ENCODE measurements at places on chromosomes 2 and 18.

GRCh38 chr2:42009657-42010580 lies 37.9 kb upstream of the PKDCC start:
- DNase-seq: peak; percentile 19

GRCh38 chr18:79402977-79403722 lies 7.4 kb downstream of the NFATC1 start:
- DNase-seq: no peak

DNA sequence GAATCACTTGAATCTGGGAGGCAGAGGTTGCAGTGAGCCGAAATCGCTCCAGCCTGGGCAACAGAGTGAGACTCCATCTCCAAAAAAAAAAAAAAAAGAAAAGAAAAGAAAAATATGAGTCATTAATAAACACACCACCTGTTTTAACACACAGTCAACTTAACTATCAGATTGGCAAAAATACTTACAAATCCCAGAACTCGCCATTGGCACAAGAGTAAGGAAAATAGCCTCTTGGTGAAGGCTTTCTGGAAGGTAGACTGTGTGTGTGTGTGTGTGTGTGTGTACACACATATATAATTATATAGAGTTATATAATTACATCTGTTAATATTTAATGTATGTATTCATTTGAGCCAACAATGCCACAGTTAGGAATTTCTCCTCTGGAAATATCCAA lies 63.7 kb upstream of the UXS1 start:
- no peak for DNase-seq

DNA sequence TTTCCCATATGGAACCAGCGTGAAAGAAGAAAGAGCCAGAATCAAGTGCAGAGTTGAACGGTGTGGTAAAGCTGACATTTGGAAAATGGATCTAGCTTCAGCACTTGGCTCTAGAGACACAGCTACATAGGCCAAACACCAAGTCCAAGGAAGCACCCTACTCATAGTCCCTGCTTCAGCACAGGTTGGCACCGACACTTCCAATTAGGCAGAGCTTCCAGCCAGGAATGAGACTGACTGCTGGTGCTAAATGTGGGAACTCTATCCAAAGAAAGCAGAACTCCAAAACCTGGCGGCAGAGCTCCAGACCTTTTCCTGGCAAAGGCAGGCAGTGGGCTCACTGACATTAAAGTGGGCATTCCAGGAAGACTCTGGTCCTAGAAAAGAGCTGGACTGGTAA lies 125.4 kb upstream of the CTNNA2 start:
- no peak for DNase-seq
